ENCODE measurements at places on chromosomes 2 and 18. TPM values are rescaled to one million over a fixed set of nuclear protein-coding genes. Genes with fewer than 3 reads are reported as not detected.
A peak's percentile ranks its signal among the peaks of the same experiment; 100 is the strongest.

- no peak for DNase-seq
Measured at GRCh38 chr2:19758658-19759057, 143.1 kb downstream of the TTC32 start.

ECEL1 gene
- 0.20 TPM for total RNA-seq

GRCh38 chr2:75936311-75936710 is 225.6 kb upstream of the GCFC2 start:
- DNase-seq: no peak

- no peak for DNase-seq
Measured at GRCh38 chr2:136376798-136377211, 258.9 kb upstream of the CXCR4 start.

BCL11A gene
- total RNA-seq: 0.87 TPM

GRCh38 chr2:192877159-192877558 is 682.4 kb upstream of the TMEFF2 start:
- no peak for DNase-seq

GRCh38 chr2:30373881-30374302 is 73.2 kb upstream of the LCLAT1 start:
- no peak for DNase-seq

GRCh38 chr2:232523402-232523681 is 2.6 kb upstream of the CHRND start:
- DNase-seq: no peak

- DNase-seq: no peak
Measured at GRCh38 chr2:151437630-151438029, 27.9 kb downstream of the RIF1 start.

IL36G gene
- not detected for total RNA-seq

- DNase-seq: no peak
Measured at GRCh38 chr2:136131484-136131960, 13.6 kb upstream of the CXCR4 start.

GRCh38 chr18:24500217-24500616 is 39.8 kb downstream of the HRH4 start:
- DNase-seq: no peak

DNA sequence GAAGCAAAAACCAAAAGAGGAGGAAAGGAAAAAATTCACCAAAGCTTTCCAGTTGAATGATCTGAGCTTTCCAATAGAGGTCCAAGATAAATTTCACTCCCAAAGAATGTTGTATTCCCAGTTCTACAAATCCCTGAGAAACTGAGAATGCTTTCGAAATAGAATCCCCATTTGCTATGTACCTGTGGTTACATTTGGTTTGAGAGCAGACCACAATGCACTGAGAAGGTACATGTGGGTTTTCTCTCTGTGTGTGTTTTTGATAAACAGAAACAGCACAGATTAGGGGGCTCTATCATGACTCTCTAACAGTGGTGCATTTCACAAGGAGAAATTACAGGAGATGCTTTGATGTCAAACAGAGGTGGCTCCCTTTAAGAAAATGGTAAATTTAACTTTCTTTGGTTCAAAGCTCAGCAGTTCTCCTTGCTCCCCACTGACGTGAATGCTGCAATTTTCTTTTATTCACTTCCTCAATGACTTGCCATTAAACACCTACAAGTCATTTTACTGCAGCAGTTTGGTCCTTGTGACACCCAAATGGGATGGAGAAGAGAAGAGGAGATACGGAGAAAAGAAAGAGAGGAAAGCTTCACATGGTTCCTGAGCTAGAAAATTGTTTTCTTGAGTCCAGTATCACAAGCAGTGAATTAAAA is 108.7 kb downstream of the EPHA4 start:
- DNase-seq: no peak

GRCh38 chr2:121705958-121706357 is 30.7 kb downstream of the NIFK start:
- no peak for DNase-seq

GRCh38 chr18:35949090-35949489 is 23.4 kb upstream of the RMP24 start:
- DNase-seq: no peak

- DNase-seq: no peak
Measured at GRCh38 chr2:200616656-200617055, 30.8 kb downstream of the AOX1 start.

CYP26B1 gene
- not detected for total RNA-seq

- no peak for DNase-seq
Measured at GRCh38 chr2:43467891-43468290, 127.9 kb downstream of the THADA start.

DNA sequence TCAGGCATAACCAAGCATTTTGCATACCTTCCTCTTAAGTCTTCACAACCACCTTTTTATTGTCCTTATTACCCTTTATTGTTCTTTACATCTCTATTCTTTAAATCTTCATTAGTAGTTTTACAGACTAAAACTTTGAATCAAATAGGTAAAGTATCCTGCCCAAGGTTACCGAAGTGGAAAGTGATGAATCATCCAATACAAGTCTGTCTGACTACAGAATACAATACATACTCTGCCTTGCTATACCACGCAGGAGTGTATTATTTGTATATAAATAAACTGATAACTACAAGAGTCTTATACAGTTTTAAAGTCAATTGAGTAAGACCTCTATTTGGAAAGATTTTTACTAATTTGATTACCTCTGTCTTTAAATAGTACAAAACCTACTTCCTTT is 196.0 kb downstream of the ZEB2 start:
- DNase-seq: no peak

GRCh38 chr2:16738361-16739225 is 73.0 kb upstream of the CYRIA start:
- no peak for DNase-seq

TDRD15 gene
- not detected for total RNA-seq

- DNase-seq: no peak
Measured at GRCh38 chr2:12110074-12110473, 363.6 kb downstream of the LPIN1 start.

UGP2 gene
- total RNA-seq: 48.6 TPM

GRCh38 chr2:232085826-232086425 is 124.4 kb downstream of the DIS3L2 start:
- no peak for DNase-seq

GRCh38 chr2:197839856-197840255 is 35.5 kb downstream of the PLCL1 start:
- no peak for DNase-seq

- no peak for DNase-seq
Measured at GRCh38 chr18:49223837-49224529, 236.5 kb downstream of the DYM start.

DNA sequence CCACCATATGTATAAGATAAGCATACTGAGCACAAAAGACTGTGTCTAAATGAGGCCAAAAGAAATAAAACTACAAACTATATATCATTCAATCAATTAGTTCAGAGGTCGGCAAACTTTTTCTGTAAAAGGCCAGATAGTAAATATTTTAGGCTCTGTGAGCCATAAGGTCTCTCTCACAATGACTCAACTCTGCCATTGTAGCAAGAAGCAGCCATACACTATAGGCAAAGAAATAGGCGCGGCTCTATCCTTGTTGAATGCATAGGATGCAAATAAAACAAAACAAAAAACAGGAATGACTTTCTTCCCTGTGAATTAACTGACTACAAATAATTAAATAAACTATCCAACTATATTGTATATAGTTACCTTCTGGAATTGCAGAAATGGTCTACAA is 8.6 kb upstream of the CCDC88A start:
- no peak for DNase-seq

- no peak for DNase-seq
Measured at GRCh38 chr2:113218283-113219091, 44.7 kb downstream of the PSD4 start.

DOCK10 gene
- total RNA-seq: 219 TPM

DNA sequence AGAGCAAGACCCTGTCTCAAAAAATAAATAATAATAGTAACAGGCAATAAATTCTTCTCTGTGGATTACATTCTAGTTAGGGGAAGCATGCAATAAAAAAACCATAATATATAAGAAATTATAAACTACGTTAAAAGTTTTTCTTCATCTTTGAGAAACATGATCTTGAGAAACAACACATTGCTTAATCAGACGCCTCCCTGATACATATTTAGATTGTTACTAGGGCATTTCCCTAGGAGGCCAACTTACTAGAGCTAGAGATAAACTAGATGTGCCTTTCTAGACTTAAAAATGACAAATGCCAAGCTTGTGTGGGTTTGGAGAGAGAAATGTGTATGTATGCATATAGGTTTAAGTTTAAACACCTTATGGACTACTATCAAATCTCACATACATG is 76.3 kb upstream of the GALNT5 start:
- no peak for DNase-seq

SCYGR4 gene
- not detected for total RNA-seq

DNA sequence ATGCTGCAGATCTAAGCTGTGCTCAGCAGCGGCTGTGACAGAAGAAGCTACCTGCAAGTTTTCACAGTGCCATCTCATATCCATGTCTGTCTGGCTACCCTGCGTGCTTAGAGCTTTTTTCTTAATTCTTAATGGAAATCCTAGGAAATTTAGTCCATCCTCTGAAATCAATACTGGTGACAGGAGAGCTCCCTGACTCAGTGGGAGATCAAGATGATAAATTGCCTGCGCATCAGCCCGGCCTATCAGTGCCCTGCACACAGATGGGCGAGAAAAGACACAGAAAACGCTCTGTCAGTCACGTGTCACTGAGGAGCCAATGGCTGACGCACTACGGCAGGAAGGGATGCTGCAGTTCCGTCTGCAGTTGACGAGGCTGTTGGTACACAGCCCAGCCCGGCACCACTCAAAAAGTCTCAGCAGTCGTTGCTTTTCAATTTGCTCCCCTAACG is 819.6 kb upstream of the FSHR start:
- peak; percentile 28 for DNase-seq

EGR4 gene
- 0.79 TPM for total RNA-seq

DNA sequence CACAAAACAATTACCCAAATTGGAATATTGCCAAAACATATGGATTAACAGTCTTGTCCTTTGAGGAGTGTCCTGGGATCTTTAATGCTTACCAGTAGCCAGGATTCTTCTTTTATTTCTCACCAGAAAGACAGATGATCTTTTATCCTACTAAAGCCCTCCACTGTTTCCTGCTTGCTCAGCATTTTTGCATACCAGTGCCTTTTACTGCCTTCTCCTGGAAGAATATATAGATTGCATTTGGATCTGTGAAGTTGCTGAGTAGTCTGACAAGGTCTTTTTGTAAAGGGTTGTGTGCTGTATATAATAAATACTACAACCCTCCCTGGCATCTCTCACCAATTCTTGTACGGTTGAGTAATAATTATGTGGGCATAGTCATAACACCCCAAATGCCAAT is 652.2 kb downstream of the LRRTM4 start:
- DNase-seq: no peak

DNA sequence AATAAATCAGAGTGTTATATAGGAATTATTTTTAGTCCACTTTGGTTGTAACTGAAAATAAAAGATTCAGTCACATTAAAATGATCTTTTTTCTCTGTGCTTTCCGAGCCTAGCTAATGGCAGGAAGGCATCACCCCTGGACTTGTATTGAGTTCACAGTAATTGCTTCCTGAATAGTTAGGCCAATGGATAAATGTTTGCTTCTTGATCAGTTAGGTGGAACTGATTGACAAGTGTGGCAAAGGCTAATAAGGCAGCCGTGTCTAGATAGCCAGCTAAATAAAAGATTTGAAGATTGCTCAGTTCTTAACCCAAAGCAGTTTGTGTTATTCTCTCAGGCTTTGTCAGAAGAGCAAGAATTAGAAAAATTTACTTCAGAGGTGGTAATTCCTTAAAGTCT is 20.8 kb downstream of the FAM171B start:
- no peak for DNase-seq

DNA sequence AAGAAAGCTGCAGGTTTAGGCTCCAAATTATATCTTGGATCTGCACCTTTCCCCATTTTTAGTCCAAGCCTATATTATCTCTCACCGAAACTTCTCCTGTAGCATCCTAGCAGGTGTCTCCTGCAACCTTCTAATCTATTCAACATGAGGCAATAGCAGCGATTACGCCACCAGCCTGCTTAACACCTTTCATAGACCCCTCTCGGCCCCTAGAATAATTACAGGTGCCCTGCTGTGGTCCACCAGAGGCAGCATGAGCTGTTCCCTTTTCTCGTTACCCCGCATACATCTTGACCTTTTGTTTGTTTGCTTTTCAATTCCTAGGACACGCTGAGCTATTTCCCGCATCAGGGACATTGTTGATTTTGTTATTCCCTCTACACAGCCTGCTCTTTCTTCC is 361.9 kb downstream of the CYRIA start:
- DNase-seq: no peak

GRCh38 chr2:158969715-158970240 is 1.3 kb downstream of the TANC1 start:
- DNase-seq: no peak

DNA sequence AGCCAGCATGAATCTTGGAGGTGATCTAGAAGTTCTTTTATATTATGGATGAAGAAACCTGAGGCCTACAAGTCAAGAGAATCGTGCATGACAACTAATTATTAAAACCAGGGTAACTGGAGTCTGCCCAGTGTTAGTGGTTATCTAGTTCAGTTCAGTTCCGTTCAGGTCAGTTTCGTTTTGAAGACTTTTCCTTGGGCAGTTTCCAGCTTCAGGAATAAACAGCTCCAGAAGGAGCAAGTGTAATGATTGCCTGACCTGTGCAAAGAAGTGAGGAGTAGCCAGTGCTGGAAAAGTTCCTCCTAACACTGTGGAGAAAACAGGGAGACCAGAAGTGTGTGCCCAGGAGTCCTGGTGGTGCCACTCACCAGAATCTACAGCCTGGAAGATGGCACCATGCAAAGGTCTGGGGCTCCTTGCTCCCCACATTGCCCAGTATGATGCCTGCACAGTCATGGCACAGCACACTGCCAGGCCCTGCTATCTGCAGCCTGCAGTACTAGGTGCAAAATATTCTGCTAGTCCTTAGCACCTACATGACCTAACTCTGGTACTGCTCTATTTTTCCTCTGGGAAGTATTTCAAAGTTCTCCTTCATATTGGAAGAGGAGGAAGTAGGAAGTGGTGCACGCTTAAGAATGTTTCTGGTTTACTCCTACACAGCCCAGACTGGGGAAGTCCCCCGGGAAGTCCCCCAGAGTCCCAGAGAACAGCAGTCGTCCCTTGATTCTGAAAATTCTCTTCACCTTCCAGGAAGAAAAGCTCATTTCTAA is 65.8 kb downstream of the SUMO1 start:
- DNase-seq: peak; percentile 15

DNA sequence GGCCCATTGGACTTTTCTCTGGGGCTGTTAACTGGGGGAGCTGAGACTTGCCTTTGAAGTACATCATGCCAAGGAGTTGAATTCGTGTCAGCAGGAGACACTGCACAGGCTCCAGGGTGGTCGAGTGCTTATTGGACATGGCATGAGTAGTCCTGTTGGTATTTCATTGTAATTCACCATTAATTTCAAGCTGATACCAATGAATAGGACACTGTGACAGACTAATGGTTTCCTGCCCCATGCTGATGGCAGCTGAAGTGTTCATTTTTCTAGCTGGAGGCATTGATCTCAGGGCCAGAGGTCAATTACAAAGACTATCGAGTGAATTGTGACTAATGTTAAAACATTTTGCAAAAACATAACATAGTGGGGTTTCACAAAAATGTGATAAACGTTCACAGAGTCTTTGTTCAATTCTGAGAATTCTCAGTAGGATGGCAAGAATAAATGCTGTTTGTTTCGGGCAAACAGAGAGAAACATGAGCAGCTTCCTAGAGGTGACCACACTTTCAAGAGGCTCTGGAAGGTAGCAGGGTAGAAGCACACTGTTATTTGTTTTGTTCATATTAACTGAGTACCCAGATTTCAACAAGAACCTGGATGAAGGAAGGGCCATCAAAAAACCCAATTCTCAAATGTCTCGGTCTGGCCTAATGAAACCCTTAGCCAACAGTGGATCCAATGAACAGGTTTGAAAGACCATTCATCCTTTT is 90.6 kb upstream of the ARL4C start:
- DNase-seq: no peak

All from activated T-cell treated with anti-CD3 and anti-CD28 coated beads, Interleukin-2, amount 50 U/mL, for 4 hours (primary cell).